Right lung (tissue), 10 donors: ENCODE measurements at places on chromosomes 11 and 22. TPM values are rescaled to one million over a fixed set of nuclear protein-coding genes. Genes with fewer than 3 reads are reported as not detected.

Gene MRGPRD
- not detected for polyA plus RNA-seq

- no peak for DNase-seq
These were observed 6.5 kb downstream of the UPK3A start for GRCh38 chr22:45291061-45291930.

Gene IFTAP
- polyA plus RNA-seq = 48.6 TPM

- no peak for DNase-seq
These were observed 263.3 kb downstream of the ETS1 start for GRCh38 chr11:128324051-128324481.

DNA sequence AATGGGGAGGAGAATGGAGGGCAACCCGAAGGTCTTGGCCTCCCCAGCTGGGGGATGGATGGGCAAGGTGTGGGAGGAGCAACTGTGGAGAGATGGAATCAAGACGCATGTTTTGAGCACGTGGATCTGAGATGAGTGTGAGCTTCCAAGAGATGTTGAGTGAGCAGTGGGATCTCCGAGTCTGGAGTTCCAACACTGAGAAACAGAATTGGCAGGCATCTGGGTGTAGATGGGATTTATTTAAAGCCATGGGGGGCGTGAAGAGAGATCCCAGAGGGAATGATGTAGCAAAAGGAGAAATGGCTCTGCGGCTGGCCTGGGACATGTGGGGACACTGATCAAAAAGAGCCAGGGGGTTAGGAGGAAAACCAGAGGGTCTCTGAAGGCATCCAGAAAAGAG lies 95.6 kb downstream of the KIAA1671 start:
- no peak for DNase-seq
